Umbilical cord (tissue), 2 donors: ENCODE measurements at places on chromosomes 3 and 15. TPM values are rescaled to one million over a fixed set of nuclear protein-coding genes. Genes with fewer than 3 reads are reported as not detected.
A peak's percentile ranks its signal among the peaks of the same experiment; 100 is the strongest.

DNA sequence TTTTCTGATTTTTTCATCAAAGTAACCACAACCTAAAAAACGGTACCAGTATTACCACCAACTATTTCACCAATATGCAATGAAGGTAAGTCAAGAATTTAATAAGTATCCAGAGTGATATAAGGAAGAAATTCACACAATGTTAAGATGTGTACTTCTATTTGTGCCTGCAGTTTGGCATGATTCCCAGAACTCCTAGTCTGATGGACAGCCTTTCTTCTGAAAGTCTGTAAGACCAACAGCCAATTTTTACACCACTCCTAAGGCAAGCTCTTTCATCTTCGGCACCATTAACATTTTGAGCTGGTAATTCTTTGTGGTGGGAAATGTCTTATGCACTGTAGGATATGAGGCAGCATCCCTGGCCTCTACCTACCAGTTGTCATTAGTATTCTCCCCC lies 108.3 kb downstream of the VPS13C start:
- DNase-seq, result no peak

DNA sequence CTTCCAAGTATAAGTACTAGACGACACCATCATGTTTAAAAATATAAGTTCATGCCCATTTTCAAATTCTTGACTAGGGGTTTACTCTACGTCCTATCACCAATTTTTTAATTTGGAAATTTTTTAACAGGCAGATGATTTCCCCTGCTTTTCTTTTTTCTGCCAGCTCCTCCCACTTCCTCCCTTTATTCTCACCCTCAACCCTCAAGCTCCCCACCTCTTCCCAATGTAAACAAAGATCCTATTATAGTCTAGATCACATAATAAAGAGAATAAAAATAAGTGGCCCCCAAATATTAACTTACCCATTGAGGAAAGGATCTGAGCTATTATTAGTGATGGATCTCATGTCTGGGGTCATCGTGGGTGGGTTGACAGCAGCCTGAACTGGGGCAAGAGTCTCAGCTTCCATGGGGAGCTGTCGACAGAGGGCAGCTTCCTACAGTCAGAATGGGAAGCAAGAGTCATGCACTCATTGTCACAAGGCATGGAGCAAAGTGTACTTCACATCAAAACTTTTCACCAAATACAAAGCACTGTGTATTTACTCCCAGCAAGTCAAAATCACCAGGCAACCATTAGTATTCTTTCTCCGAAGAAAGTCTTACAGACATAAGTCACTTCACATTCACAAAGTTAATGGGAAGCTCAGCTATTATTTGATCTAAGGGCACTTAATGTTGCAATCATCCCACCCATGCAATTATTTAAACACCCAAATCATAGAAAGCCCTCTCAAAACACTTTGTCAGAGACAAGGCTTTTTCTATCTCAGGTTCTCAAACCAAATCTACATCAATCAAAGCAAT lies 53.2 kb downstream of the TM4SF4 start:
- DNase-seq, result no peak

- no peak for DNase-seq
These were observed 22.7 kb downstream of the ABHD6 start for GRCh38 chr3:58260261-58260731.

- peak; percentile 50 for DNase-seq
These were observed 202.5 kb upstream of the TLE3 start for GRCh38 chr15:70299931-70300869.

DNA sequence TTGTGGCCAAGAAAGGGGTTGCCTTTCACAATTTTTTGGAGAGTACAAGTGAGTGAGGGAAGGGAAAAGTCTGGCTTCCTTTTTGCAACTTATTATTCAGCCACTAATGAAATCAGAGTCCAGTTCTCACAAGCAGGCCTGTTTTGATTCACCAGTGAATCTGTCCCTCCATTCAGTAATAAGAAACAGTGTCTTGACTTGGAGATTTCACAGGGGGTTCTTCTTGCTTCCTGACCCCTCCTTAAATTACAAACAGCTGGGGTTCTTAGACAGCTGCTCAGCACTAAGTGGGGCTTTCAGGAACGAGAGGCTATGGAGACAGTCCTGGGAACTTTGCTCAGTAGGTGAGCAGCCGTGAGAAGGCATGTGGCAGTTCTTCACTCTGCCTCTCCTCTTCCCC lies 24.5 kb downstream of the SEMA3G start:
- no peak for DNase-seq

GRCh38 chr15:27903405-27903804 lies 195.7 kb downstream of the OCA2 start:
- no peak for DNase-seq

Gene PRSS50
- not detected for total RNA-seq

Gene P2RY12
- 8.9 TPM for total RNA-seq

Gene MIX23
- 6.5 TPM for total RNA-seq

Gene MST1R
- 14.4 TPM for total RNA-seq

Gene OR5K2
- 1.4 TPM for total RNA-seq

DNA sequence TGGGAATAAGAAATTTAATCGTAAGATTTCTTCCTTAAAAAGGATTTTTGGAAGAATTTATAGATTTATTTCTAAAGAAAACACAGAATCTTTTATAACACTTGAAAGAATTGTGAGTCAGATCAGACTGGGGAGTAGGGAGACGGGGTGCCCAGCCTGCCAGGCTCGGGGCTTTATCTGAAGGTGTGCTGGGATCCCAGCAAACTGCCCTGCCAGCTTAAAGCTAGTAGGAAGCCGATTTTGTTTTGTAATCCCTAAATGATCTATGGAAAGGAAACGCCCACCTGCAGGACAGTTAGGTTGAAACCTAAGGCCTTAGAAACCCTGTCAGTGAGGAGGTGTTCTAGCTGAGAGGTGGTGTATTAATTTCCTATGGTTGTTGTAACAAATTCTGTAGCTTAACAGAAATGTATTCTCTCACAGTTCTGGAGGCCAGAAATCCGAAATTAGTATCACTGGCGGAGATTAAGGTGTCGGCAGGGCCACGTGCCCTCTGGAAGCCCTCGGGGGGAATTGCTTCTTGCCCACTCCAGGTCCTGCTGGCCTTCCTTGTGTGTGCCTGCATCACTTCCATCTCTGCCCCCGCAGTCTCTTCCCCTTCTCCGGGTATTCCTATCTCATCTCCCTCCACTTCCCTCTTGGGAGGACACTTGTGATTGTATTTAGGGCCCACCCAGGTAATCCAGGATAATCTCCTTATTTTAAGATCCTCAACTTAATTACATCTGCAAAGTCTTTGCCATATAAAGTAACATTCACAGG lies 19.3 kb upstream of the RAB6B start:
- no peak for DNase-seq

GRCh38 chr3:52153389-52154096 lies 680 bp downstream of the POC1A start:
- peak; percentile 20 for DNase-seq

Gene SRGAP3
- total RNA-seq, result 10.4 TPM

Gene TMEM212
- 1.7 TPM for total RNA-seq

DNA sequence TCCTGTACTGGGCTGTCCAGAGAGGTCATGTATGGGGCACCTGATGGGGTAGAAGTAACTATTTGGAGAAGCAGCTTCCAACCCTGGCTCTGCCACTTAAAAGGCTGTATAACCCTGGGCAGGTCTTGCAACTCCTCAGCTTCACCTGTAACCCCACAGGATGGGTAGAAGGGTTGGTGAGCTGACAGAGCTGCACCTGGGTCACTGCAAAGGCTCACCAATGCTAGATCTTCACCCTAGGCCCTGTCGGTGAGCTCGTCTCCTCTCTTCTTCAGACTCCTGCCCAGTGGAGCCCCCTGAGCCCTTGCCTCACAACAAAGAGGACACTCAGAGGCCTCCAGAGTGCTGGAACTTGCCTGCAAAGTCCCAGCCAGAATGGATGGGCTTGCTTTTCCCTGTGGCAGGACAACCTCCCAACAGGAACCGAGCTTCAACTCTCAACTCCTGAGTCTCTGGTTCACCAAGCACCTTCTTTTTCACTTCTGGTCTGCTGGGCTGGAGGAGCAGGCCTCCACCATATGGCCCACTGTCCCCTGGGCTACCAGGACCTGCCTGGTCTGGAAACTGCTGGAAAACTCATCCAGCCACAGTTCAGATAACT lies 45.9 kb downstream of the XXYLT1 start:
- no peak for DNase-seq

Gene ACTRT3
- total RNA-seq, result 2.6 TPM
